ENCODE measurements at places on chromosomes 5 and 9. TPM values are rescaled to one million over a fixed set of nuclear protein-coding genes. Genes with fewer than 3 reads are reported as not detected.

The SLC1A1 gene
- 8.2 TPM for total RNA-seq

The CLIC3 gene
- total RNA-seq, result 4.0 TPM

The CDX1 gene
- under 0.01 TPM for total RNA-seq

The CCDC171 gene
- 1.9 TPM for total RNA-seq

The ARID3C gene
- 0.64 TPM for total RNA-seq

The EIF4E1B gene
- not detected for total RNA-seq

The FAM78A gene
- not detected for total RNA-seq

The MZB1 gene
- total RNA-seq, result 0.24 TPM

The PCDHGC4 gene
- total RNA-seq, result 0.48 TPM

The HAVCR1 gene
- not detected for total RNA-seq

The SPATA9 gene
- not detected for total RNA-seq

The LRRC19 gene
- total RNA-seq, result not detected

The OLFM1 gene
- 0.48 TPM for total RNA-seq

The ZDHHC11 gene
- total RNA-seq, result 0.72 TPM

The NTNG2 gene
- total RNA-seq, result under 0.01 TPM

The WDR38 gene
- not detected for total RNA-seq

The FGD3 gene
- 1.2 TPM for total RNA-seq

The MARCOL gene
- total RNA-seq, result not detected

All from tracheal epithelial cell (primary cell).